Panc1 (cell line): ENCODE measurements at places on chromosomes 16 and 17. TPM values are rescaled to one million over a fixed set of nuclear protein-coding genes. Genes with fewer than 3 reads are reported as not detected.

DNA sequence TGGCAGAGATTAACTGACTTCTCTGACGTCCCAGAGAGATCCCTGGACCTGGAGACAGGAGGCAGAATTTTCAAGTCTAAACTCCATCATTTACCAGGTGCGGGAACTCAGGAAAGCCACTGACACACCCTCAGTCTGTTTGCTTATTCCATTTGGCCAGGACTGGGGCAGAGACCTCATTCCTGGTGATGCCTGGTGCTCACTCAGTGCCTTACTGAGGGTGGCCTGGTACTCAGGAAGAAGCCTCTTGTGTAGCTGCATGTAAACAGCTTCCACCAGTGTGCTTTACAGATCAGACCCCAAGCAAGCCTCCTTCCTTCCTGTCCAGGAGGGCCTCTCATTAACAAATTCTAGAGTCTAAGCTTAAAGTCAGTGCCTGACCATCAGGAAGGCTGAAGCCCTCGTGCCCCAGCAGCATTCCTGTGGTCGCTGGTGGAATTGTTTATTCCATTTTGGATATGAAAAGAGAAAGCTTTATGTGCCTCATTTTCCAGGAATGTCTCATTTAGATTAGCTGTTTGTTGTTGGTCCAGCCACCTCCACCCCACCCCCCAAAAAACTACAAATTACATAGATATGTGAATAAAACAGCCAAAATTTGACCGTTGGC, 236.1 kb upstream of the CDH5 start:
- H3K27ac ChIP-seq, result no peak overlapping the region
- DNase-seq, result no peak
- no peaks in the 10 kb centered on the region for H3K36me3 ChIP-seq
- no peak overlapping the region for H3K4me3 ChIP-seq
- H3K4me1 ChIP-seq, result no peaks in the 10 kb centered on the region
- H3K27me3 ChIP-seq, result peaks cover 2% of the 10 kb centered on the region; the same call in 1 of the 2 replicates

DNA sequence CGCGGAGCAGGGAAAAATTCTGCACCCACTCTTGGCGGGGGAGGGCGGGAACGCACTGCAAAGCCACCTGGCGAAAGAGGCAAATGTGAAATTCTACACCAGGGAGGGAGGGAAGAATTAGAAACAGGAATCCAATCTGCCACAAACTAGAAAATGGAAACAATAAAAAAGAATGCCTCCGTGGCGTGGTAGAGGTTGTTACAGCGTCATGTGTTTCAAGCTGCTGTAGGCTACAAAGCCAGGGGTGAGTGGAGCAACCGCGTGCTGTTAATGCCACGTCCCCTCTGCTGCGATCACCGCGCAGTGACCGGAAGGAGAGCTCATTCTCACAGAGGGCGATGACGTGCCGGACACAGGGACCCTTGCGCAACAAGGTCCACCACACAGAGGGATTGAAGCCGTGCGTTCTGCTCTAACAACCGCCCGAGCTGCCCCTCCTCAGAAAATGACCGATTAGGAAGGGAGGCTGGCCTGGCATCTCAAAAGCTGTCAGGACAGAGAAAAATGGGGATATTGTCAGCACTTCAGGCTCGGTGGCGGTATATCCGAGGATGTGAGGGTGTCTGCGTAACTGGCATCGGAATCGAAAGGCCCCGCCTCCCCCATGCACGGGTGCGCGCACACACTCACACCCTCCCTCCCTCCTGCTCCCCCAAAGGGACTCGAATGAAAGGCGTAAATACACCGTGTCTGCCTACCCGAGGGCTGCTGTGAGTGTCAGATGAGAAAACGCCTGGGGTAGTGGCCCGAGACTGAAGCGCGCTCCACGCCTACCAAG, 70.8 kb upstream of the TNRC6C start:
- peaks cover 18% of the 10 kb centered on the region for H3K27me3 ChIP-seq
- no peaks in the 10 kb centered on the region for H3K36me3 ChIP-seq
- peaks cover 3% of the 10 kb centered on the region; the same call in 1 of the 2 replicates for H3K4me1 ChIP-seq
- H3K27ac ChIP-seq, result no peak overlapping the region

DNA sequence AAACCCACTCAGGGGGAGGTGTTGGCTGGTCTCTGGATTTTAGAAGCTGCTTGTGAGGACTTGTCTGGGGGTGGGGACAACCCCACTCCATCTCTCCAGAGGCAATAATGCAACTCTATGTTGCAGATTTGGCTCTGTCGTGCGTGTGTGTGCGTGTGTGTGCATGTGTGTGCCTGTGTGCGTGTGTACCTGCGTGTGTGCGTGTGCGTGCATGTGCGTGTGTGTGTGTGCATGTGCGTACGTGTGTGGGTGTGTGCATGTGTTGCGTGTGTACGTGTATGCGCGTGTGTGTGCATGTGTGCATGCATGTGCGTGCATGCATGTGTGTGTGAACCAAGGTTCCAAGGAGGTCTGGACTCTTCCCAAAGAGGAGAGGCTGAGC, 120.4 kb upstream of the LHX1 start:
- H3K27me3 ChIP-seq, result no peaks in the 10 kb centered on the region
- H3K4me1 ChIP-seq, result no peaks in the 10 kb centered on the region
- no peaks in the 10 kb centered on the region for H3K36me3 ChIP-seq
- DNase-seq, result no peak
- H3K4me3 ChIP-seq, result no peak overlapping the region

- H3K27me3 ChIP-seq, result no peaks in the 10 kb centered on the region
- H3K27ac ChIP-seq, result no peak overlapping the region
- peaks cover 7% of the 10 kb centered on the region; the same call in 1 of the 2 replicates for H3K36me3 ChIP-seq
- DNase-seq, result no peak
Measured at GRCh38 chr17:49596613-49597244, 21.1 kb downstream of the NXPH3 start.

DNA sequence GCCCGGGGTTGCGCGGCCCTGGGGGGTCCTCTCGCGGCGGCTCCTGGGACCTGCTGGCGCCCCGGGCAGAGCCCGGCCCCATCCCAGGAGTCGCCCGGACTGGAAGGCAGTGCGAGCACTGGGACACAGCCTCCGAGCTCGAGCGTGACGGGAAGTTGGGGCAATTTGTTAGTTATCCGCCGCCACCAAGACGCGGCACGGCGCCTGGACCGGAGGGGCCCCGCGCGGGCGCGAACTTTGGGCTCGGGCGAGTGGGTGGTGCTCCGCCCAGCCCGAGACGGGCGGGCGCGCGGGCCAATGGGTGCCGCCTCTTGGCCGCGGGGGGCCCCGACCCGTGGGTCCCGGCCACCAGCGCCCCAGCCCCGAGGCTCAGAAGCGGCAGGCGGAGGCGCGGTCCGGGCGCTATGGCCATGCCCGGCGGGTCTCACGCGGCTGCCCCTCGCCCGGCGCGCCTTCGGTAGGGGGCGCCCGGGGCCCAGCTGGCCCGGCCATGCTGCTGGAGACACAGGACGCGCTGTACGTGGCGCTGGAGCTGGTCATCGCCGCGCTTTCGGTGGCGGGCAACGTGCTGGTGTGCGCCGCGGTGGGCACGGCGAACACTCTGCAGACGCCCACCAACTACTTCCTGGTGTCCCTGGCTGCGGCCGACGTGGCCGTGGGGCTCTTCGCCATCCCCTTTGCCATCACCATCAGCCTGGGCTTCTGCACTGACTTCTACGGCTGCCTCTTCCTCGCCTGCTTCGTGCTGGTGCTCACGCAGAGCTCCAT, at the start of gene ADORA2B:
ADORA2B (plus strand) TSS at position 372 of the 768 bp plus-strand sequence; CDS start at position 491, 119 bp downstream.
- no peak for DNase-seq
- H3K27ac ChIP-seq, result peak within 1 kb of the TSS; percentile 96
- peak within 1 kb of the TSS; percentile 96 for H3K4me3 ChIP-seq
- H3K4me1 ChIP-seq, result peaks cover 16% of the 10 kb centered on the region
- no peaks in the 10 kb centered on the region for H3K27me3 ChIP-seq

GRCh38 chr16:22265351-22265750, 31.9 kb upstream of the POLR3E start:
- H3K27me3 ChIP-seq, result no peaks in the 10 kb centered on the region
- no peaks in the 10 kb centered on the region for H3K4me1 ChIP-seq
- no peak overlapping the region for H3K4me3 ChIP-seq
- no peaks in the 10 kb centered on the region for H3K36me3 ChIP-seq
- H3K27ac ChIP-seq, result no peak overlapping the region
- DNase-seq, result no peak

DNA sequence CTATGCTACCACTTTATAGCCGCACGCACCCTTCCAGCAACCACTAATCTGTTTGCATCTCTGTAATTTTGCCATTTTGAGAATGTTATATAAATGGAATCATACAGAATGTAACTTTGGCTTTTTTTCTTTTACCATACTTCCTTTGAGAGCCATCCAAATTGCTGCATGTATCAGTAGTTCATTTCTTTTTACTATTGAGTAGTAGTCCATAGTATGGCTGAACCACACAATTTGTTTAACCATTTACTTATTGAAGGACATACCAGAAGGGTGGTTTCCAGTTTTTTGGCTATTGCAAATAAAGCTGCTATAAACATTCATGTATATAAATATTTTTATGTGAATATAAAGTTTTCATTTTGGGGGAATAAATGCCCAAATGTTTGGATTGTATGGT, 8.8 kb downstream of the TENT4B start:
- H3K36me3 ChIP-seq, result no peaks in the 10 kb centered on the region
- DNase-seq, result no peak
- peaks cover 2% of the 10 kb centered on the region; the same call in 1 of the 2 replicates for H3K4me1 ChIP-seq
- H3K4me3 ChIP-seq, result no peak overlapping the region

GRCh38 chr17:82236142-82236971, 7.5 kb downstream of the SLC16A3 start:
- peak overlapping the region; percentile 94 for H3K27ac ChIP-seq
- H3K4me1 ChIP-seq, result peaks cover 94% of the 10 kb centered on the region
- DNase-seq, result no peak
- H3K4me3 ChIP-seq, result no peak overlapping the region
- no peaks in the 10 kb centered on the region for H3K27me3 ChIP-seq
- H3K36me3 ChIP-seq, result peaks cover 2% of the 10 kb centered on the region

GRCh38 chr16:68519225-68519745, 19.8 kb upstream of the ZFP90 start:
- no peaks in the 10 kb centered on the region for H3K4me1 ChIP-seq
- no peaks in the 10 kb centered on the region for H3K36me3 ChIP-seq
- no peak overlapping the region for H3K4me3 ChIP-seq
- no peak overlapping the region for H3K27ac ChIP-seq

DNA sequence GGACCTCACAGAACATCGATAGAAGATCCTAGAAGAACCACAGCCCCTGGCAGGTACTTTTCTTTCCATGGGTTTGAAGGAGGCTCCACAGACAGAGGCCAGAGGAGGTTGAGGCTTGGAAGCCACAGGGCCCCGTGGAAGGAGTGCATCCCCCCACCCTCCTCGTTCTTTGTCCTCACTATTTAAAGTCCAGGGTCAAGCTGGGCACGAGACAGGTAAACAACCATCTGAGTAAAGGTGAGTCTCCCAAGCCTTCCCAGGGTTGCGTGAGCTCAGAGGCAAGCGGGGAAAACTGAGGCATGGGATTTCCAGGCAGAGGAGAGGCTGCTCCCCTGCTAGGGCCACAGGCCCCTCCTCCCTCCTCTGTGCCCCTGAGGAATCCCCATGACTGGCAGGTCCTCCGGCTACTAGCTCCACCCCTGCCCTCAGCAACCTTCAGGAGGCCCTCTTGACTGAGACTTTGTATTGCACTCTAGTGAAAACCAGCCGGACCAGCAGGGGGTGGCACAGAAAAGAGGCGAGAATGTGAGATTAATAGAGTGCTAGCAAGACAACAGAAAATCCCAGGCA, 927 bp upstream of the SULT1A2 start:
- no peaks in the 10 kb centered on the region for H3K36me3 ChIP-seq
- no peak for DNase-seq
- H3K4me1 ChIP-seq, result no peaks in the 10 kb centered on the region

- no peak for DNase-seq
- H3K4me1 ChIP-seq, result peaks cover 40% of the 10 kb centered on the region
- H3K27me3 ChIP-seq, result no peaks in the 10 kb centered on the region
- no peaks in the 10 kb centered on the region; the same call in 1 of the 2 replicates for H3K36me3 ChIP-seq
Measured at GRCh38 chr17:75125984-75126383, 5.6 kb downstream of the NT5C start.

DNA sequence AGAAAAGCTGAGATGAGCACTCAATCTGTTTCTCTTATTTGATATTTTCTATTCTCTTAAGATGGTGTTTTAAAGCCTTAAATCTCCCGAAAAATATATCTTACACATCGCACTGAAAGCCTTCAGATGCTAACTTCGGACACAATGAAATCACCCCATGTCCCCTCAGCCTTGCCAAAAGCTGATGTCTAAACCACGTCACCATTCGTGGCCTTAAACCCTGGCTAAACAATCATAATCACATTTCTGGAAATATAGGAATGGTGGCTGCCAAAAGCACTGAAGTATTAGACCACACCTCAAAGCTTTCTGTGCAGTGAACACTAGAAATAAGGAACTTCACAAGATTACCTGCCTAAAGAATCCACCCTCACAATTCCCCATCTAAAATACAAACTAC, 402.7 kb downstream of the SOX9 start:
- peaks cover 79% of the 10 kb centered on the region for H3K4me1 ChIP-seq
- H3K27ac ChIP-seq, result peak overlapping the region; percentile 68; the same call in 1 of the 2 replicates
- H3K4me3 ChIP-seq, result no peak overlapping the region
- no peak for DNase-seq

- no peak for DNase-seq
- H3K27ac ChIP-seq, result no peak overlapping the region
- H3K36me3 ChIP-seq, result no peaks in the 10 kb centered on the region
- no peaks in the 10 kb centered on the region for H3K4me1 ChIP-seq
- no peaks in the 10 kb centered on the region for H3K27me3 ChIP-seq
Measured at GRCh38 chr17:59355702-59356325, 24.4 kb downstream of the YPEL2 start.

DNA sequence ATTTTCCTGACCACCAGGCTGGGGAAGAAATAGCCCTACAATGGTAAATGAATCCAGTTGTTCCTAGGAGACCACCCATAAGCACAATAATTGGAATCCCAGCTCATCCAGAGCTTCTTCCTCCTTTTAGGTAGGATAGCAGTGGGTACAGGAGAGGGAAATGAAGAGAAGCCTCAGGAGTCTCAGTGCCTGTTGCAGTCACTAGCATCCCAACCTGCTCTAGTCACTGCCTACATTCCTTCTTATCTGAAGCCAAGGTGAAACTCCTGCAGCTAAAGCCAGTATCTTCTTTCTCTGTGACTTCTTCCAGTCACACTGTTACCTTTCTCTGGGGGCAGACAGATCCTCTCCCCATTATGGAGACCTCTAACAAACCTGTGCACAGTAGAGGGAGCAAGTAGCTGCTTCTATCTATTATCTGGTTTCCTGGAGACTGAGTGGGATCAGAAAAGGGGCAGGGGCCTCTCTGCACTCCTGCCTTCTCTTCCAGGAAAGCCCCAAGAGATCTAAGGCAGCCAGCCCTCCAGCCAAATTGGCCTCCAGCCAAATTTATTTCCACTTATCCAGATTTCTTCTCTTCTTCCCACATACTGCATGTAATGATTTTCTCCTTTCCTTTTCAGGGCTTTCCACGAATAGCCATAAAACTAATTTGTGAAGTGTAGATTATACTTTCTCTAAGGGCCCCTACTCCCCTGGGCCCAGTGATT, 85.5 kb downstream of the SSH2 start:
- DNase-seq, result no peak
- no peak overlapping the region for H3K27ac ChIP-seq
- H3K27me3 ChIP-seq, result no peaks in the 10 kb centered on the region

Gene ZFHX3
- total RNA-seq, result 7.1 TPM

Gene MFAP4
- 0.92 TPM for total RNA-seq

Gene PDILT
- total RNA-seq, result not detected

Gene SDK2
- 0.41 TPM for total RNA-seq

Gene CEP295NL
- total RNA-seq, result 0.87 TPM

Gene ANKS4B
- not detected for total RNA-seq

Gene RAB37
- total RNA-seq, result 1.5 TPM

Gene RPUSD1
- 61.1 TPM for total RNA-seq

Gene TLCD3B
- total RNA-seq, result 3.5 TPM

Gene TNFRSF12A
- total RNA-seq, result 156 TPM

Gene PRR35
- 2.2 TPM for total RNA-seq
